ENCODE measurements at places on chromosomes 7 and 10.

- H3K27ac ChIP-seq: no peak overlapping the region
- peaks cover 4% of the 10 kb centered on the region for H3K36me3 ChIP-seq
- DNase-seq: no peak
Measured at GRCh38 chr10:88933564-88933963, 19.0 kb downstream of the ACTA2 start.

DNA sequence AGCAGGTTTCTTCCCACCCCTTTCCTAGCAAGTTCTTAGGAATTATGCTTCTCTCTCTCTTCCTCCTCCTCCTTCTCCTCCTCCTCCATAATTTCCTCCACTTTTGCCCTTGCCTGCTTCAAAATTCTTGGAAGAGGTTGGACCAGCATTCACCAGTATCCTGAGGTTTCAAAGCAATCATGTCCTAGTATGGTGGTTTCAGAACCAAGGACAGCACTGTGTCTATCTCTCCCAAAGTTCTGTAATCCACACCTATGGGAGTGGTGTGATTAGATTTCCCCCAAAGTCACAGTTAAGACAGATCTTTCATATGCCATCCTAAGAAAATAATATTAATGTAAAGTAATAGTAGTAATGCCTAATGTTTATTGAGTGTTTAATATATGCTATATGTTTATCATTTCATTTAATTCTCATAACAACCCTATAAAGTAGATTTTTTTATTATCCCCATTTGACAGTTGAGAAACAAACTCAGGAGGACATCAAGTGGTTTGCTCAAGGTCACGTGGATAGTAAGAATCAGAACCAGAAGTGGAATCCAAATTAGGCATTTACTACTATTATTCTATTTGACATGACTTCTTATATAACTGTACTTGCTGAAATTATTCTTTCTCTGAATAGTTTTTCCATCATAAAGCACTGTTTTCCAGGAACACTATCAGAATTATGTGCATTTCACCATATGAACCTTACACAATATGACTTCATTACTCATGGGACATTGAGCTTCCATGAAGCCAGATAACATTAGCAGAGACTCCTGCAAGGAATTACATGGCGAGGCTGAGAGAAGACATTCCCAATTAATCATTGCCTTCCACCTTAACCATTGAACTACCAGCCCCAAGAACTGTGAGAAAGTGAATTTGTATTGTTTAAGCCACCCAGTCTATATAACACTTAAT is 91.4 kb downstream of the IPMK start:
- H3K27me3 ChIP-seq: peaks cover 23% of the 10 kb centered on the region
- H3K36me3 ChIP-seq: no peaks in the 10 kb centered on the region
- DNase-seq: no peak
- H3K27ac ChIP-seq: no peak overlapping the region

DNA sequence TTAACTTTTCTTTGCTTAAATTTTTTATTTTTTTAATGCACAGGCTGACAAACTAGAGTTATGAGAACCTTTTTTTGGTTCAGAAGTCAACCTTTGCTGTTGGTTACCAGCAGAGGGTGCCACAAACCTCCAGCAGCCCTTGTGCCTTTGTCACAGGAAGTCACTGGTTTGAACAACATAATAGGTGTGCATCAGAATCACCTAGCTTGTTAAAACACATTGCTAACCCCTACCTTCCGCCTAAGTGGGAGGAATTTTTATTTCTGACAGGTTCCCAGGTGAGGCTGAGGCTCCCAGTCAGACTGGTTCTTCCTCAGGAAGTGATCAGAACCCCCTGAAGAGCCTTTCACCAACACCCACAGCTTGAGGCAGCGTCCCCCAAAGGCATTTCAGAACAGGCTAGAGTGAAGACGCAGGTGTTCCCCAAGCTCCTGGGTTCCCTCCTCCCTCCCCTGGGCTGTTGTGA is 22.6 kb upstream of the VDAC2 start:
- no peak overlapping the region for H3K4me3 ChIP-seq
- peak overlapping the region; percentile 67 for H3K27ac ChIP-seq
- no peaks in the 10 kb centered on the region for H3K27me3 ChIP-seq
- H3K36me3 ChIP-seq: peaks cover 2% of the 10 kb centered on the region
- peak; percentile 44 for DNase-seq

- peak overlapping the region; percentile 95 for H3K27ac ChIP-seq
- no peak overlapping the region for H3K4me3 ChIP-seq
- H3K4me1 ChIP-seq: peaks cover 35% of the 10 kb centered on the region
- no peak for DNase-seq
- no peaks in the 10 kb centered on the region for H3K36me3 ChIP-seq
Measured at GRCh38 chr7:835021-835420, 2.7 kb downstream of the SUN1 start.

DNA sequence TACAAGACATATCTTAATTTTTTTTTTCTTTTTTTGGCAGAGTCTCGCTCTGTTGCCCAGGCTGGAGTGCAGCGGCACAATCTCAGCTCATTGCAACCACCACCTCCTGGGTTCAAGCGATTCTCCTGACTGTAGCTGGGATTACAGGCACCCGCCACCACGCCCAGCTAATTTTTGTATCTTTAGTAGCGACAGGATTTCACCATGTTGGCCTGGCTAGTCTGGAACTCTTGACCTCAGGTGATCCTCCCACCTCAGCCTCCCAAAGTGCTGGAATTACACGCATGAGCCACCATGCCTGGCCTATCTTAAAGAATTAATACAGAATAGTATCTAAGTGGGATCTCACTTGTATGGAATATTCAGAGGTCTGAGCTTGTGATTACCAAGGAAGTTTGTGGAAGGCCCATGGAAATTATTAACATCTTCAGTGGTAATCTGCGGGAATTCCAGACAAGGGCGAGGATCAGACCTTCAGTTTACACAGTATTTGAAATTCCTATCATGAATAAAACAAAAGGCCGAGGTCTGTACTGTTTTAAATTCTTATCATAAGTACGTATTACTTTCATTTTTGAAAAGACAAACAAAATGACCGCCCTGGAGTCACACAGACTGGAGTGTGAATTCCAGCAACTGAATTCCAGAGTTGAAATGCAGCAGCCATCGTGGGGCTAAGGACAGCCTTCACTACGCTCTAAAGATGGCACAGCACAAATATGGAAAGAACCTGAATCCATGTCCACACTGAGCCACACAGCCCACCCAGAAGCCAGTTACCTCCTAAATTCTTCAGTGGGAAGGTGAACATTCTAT is 16.7 kb downstream of the GPRIN2 start:
- no peak overlapping the region for H3K27ac ChIP-seq
- H3K4me3 ChIP-seq: no peak overlapping the region
- H3K27me3 ChIP-seq: peaks cover 45% of the 10 kb centered on the region
- DNase-seq: no peak
- H3K36me3 ChIP-seq: peaks cover 5% of the 10 kb centered on the region

Data from T-helper 17 cell (primary cell).